Activated CD8-positive, alpha-beta memory T cell treated with anti-CD3 and anti-CD28 coated beads for 4 hours (primary cell): ENCODE measurements at places on chromosomes 7 and 10.

DNA sequence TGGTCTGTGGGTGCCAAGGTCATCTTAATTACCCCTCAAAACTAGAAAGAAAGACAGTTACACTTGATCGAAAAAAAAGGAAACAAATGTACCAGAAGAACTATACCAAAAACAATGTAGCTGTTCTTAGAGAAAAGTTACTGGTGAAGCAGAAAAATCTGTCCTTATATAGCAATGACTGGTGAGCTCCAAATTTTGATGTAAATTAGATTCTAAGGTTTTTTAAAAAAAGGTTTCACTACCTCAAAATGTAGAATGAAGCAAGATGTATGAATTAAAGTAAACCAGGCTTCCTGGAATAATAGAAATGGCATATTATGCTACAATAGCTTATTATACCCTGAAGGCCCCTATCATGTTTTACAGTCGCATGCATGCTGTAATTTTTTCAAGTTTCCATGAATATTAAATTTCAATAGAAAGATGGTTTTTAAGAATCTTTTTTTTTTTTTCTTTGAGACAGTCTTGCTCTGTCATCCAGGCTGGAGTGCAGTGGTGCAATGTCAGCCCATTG lies 28.4 kb upstream of the FKBP9 start:
- no peak for DNase-seq

DNA sequence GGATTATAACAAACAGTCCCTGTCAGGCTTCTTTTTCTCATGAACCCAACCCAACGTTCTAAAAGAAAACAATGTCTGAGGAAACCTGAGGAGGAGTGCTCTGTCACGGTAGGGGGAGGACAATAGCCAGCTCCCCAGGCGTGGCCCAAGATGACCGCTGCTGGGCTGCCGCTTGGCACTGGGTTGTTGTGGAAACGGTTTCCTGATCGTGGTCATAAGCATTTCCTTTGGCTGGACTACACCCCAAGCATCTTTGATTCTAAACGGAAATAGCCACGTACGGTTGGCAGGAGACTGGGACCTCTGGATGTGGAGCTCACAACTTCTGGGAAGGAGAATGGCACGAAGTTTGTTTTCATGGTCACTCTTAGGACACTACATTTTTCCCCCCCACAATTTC lies 30.4 kb upstream of the DMBT1 start:
- no peak for DNase-seq

GRCh38 chr10:43872644-43873043 lies 224.0 kb upstream of the ZNF32 start:
- DNase-seq, result no peak

- no peak for DNase-seq
Observed at GRCh38 chr7:149595541-149595940, 97.9 kb upstream of the ZNF746 start.

DNA sequence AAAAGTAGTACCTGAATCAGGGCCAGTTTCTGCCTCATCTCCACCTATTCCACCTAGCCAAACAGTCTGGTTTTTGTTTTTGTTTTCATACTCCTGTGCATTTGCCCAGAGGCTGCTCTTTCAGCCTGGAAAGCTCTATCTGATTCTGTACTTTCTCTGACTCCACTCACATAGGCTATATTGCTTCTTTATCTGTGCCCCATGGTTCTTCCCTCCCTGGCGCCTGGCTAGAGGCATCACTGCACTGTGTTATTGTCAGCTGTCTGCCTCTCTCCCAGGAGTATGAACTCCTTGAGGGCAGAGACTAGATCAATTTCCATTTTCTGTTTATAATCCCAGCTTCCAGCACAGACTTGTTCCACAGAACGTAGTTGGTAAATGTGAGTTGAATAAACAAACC lies 5.1 kb upstream of the LMOD2 start:
- DNase-seq, result no peak

DNA sequence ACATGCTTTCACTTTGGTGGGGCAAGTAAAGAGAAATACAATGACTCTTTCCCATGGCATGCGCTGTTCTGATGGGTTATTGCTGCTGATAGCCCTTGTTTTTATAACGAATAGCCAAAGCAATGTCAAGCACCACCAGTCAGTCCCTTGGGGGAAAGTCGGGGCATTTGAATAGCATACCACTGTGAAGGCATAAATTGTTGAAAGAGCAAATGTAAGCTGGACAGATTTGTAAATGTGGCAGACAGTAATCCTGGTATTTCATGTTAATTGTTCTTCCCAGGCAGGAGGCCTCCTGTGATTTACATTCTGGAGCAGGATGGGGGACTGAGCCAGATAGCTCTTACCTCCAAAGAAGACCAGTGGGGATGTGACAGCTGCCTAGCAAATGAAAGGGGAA lies 293.3 kb downstream of the ADRA2A start:
- DNase-seq, result no peak

- no peak for DNase-seq
Observed at GRCh38 chr7:155405399-155406318, 52.3 kb upstream of the EN2 start.

GRCh38 chr7:82080254-82080927 lies 310.5 kb upstream of the HGF start:
- DNase-seq, result no peak

DNA sequence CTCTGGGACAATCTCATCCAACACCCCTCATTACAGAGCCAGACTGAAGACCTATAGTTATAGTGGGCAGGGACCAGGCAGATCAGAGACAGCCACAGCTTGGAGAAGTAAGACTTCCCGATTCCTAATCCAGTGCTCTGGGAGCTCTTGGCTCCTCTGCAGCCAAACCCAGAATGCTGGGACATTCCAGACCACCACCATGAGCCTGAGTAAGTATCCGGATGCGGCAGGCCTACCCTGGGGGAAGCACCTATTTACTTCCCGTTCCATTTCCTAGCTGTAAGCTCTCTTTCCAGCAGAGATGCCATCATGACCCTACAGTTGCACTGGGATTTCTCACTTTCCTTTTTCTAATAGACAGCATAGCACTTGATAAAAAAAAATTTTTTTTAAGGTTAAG lies 16.4 kb downstream of the HIP1 start:
- no peak for DNase-seq

- no peak for DNase-seq
Observed at GRCh38 chr7:137626469-137627067, 220.2 kb downstream of the DGKI start.

GRCh38 chr10:79179164-79179956 lies 110.6 kb downstream of the ZMIZ1 start:
- DNase-seq, result no peak

DNA sequence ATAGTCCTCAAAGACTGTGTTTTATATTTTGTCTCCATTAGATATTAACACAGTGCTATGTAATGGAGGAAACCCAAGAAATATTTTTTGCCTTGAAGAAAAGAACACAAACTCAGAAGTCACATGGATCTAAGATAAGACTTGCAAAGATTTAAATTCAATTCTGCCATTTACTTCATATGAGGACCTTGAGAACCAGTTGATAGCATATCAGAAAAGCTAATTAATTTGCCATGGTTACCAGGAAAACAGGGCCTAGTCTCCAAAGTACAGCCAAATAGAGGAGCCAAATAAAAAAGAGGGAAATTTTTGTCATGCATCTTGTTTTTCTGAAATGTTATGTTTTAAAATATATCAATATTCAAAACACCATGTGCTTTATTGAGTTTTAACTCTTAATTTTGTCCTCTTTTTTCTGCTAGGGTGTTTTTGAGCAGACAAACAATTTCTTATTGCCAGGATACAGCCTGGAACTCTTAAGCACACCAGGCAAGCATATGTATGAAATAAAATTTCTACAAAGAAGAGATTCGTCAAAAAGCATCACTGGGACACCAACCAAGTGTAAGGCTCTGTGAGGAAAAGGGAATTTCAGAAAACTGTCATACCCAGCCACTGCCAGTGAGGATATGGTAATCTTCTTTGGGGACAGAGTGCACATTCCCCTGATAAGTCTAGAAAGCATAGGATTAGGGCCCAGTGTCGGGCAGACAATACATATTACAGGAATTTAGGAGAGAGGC lies 10.6 kb upstream of the TOMM7 start:
- no peak for DNase-seq

DNA sequence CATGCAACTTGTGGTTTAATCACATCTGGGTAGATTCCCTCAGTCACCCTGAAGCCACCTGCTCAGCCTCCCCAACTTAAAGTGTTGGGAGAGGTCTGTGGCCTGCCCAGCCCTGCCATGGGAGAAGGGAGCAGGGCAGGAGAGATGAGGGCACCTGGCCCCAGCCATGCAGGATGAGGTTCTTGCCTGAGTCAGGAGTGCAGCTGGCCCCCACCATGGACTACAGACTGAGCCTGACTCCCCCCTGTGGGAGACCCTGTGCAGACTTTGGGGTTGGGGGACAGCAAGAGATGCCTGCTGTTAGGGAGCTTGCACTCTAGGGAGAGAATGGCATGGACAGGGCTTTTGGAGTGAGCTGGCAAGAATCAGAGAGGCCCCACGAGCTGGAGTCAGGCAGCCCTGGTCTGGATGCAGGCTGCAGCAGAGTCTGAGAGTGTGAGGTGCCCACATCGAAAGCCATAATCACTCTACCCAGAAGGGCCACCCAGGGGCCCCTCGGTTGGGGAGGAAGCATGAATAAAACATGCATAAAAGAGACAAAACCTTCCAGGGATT lies 34.7 kb upstream of the DPYSL4 start:
- DNase-seq, result no peak

GRCh38 chr7:88452646-88453045 lies 146.0 kb upstream of the STEAP4 start:
- no peak for DNase-seq

GRCh38 chr7:26156451-26157420 lies 4.7 kb downstream of the NFE2L3 start:
- DNase-seq, result peak; percentile 39

DNA sequence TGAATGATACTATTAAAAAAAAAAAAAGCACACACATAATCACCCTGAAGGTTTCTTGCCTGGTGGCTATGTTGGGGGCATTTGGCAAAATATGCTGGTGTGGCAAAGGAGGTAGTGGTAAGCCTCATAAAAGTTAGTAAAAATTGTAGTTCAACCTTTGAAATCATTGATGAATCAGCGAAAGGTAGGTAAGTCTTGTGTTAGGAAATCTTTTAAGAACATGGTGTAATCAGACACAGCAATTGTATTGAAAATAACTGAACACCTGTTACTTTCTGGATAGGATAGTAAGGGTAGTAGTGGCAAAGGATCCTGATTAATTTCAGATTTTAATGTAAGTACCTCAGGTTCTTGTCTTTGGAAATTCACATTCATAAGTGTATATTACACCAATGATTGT lies 40.9 kb downstream of the CALML5 start:
- no peak for DNase-seq

DNA sequence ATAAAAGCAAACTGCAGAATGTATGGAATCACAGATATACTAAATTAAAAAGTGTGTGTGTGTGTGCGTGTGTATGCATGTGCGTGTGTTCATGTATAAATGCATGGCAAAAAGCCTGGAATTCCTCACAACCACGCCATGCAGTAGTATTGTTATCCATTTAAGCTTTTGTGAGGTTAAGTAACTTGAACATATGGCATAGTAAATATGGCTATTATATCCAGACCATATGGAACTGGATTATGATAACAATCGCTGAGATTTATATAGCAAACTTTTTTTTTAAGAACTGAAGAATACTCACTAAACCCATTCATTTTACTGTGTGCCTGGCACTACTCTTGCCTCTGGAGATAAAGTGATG lies 22.3 kb upstream of the NANOS1 start:
- DNase-seq, result no peak

DNA sequence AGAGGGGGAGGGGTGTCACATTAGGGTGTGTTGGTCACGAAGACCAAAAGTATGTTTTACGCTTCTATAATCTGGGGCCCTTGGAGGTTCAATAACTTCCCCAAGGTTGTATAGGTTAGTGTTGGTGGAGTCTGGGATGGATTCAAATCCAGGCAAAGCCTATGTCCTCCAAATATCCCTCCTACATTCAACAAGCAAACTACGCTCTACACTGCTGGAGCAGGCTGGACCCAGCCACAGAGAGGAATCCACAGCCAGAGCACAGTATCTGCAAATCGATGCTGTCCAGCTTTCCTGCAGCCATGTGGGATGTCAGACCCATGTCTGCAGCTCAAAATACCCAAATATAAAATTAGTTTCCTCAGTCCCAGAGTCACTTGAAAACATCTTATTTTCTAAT lies 198.0 kb downstream of the COBL start:
- DNase-seq, result no peak

GRCh38 chr7:123846217-123846891 lies 1.4 kb downstream of the HYAL4 start:
- DNase-seq, result no peak

DNA sequence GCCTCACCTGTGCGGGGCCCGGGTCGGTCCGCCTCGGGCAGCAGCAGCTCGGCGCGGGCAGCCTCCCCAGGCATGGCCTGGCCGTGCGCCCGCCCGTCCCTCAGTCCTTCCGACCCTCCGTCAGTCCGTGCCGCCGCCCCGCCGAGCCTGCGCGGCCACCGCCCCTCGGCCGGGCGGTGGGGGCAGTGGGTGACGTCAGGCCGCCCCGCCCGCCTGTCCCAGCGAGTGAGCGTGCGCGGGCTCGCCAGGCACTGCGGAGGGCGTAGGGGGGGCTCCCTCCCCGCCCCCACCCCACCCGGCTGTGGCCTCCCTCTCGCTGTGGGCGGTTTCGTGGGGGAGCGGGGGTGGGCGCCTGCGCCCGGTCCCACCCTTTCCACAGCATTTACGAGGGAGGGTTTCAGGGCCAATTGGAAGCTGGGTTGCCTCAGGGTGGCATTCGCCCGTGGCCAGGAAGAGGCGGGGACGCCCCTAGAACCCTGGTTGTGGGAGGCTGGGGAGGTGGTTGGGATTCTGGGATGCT lies at the start of gene NACAD:
Gene NACAD, minus strand, starts transcription at position 149 of the 520 bp plus-strand sequence. Its CDS starts 75 bp downstream, at position 74.
- DNase-seq, result no peak

DNA sequence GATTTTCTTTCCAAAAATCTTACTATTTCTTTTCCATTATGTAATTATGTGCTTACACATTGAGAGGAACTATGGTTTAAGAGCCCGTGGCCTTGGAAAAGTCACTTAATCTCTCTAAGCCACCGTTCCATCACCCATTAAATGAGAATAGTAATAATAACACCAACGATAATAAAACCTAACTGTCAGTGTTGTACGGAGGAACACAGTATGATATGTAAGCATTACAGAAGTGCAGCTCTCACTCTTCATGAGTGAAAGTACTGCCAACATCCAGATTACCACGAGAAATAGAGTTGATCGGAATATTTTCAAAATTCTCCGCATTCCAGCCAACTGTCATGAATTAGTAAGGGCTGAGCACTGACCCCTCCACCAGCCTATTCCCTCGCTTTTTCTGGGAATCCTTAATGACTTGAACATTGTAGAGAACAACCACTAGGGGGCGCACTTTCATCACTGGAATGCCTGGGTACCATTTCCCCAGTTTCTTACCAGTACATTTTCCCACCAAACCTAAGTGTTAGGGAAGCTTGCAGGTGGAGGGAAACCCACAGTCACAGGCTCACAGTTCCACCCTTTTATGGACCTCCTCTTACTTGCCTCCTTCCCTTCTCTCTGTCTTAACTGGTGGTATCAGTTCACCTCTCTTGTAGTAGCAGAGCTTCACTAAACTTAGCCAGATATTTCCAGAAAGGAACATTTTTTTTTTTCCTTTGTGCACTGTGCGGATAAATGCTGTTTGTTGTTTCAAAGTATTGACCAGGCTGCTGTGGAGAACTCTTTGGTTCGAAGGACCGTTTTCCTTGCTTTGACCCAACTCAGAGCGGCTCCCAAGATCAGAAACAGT lies 27.8 kb downstream of the NKX2-3 start:
- peak; percentile 3 for DNase-seq
